ENCODE measurements at places on chromosomes 12 and 14.
A peak's percentile ranks its signal among the peaks of the same experiment; 100 is the strongest.

DNA sequence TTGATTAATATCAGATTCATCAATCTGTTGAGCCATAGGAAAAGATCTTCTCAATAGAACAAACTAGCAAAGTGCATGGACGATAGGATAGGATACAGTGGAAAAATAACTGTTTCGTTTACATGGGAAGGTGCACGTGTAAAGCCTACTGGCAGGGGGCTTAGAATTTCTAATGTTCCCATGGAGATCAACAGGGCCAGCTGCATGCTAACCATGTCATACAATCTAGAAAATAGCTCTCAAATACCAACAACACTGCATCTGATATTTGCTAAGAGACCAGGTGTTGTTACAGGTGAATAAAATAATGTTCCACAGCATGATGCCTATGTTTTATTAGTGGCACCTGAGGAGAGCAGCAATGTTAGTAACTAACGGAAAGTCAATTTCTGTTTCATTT is 72.5 kb downstream of the ACSS3 start:
- no peak for DNase-seq

- DNase-seq, result no peak
These were observed 148.8 kb upstream of the ATF7IP start for GRCh38 chr12:14216405-14217294.

DNA sequence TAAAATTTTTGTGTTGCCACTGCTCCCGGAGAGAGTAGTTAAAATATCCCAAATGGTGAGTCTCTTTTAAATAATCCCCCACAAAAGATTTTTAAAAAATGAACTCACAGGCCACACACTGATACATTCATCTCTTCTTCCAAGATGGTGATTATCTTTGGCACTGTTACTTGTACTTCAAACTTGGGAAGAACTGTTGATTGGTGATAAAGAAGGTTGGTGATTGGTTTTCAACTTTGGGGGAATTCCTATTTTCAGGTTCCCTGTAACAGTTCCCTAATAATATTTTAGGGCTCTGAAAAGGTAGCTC is 6.6 kb downstream of the A2M start:
- no peak for DNase-seq

GRCh38 chr14:67483579-67484285 is 4.8 kb downstream of the TMEM229B start:
- DNase-seq, result no peak

DNA sequence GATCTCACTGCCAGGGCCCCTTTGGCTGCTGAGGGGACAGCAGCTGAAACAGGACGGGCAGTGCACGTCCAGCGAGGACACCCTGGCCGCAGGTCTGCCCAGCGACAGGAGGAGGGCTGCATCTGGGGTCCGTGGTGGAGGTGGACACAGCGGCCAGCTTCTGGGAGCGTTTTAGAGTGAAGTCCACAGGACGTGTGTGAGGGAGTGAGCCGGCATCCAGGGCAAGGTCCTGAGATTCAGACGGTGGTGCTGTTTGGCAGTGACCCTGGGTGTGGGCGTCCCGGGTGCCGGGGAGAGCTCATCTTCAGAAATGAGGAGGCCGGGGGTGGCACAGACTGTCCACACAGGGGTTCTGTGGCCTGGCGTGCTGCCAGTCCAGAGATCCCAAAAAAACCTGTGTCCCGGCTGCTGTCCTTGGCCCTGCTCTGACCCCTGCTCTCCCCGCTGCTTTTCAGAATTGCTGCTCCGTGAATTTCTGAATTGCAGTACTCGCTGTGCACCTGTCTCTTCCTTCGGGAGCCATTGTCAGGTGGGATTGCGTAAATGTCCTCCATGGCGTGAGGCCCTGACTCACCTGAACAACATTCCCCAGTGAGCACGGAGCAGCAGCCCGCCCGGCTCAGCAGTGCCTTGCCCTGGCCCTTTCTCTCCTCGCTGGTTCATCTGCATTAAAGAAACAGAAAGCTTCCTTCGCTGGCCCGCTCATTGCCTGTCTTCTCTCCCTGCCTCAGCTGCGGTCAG is 183.5 kb upstream of the C14orf180 start:
- DNase-seq, result peak; percentile 84

- peak; percentile 64 for DNase-seq
These were observed 17.0 kb downstream of the TEDC1 start for GRCh38 chr14:105508069-105508468.

All from chondrocyte (in vitro differentiated cells).